ENCODE measurements at places on chromosomes 12 and 14. TPM values are rescaled to one million over a fixed set of nuclear protein-coding genes. Genes with fewer than 3 reads are reported as not detected.

RBP5 gene
- total RNA-seq = not detected

PKP2 gene
- 84.4 TPM for total RNA-seq

DNA sequence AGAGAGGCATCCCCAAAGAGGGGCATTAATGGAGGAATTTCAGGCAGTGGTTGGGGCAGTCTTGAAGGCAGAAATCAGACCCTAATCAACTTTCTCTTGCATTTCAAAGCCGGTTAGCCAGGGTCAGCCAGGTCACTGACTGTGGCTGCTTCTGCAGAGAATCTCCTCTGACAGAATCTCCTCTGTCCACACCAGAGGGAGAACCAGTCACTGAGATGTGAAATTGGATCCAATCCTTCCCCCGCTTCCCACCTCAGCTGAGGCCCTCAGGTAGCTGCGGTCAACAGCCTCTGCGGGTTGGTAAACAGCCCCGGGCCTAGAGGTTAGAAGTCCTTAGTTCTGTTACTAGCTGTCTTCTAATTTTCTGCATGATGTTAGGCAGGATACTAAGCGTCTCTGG, 39.8 kb upstream of the NUAK1 start:
- no peak for DNase-seq

DNAH10 gene
- total RNA-seq = 0.04 TPM
